H9 (cell line): ENCODE measurements at places on chromosomes 4 and X.

- no peak for DNase-seq
Observed at GRCh38 chr4:146176891-146177290, 1.4 kb downstream of the LSM6 start.

GRCh38 chr4:8552024-8552423, 28.2 kb upstream of the GPR78 start:
- DNase-seq: no peak

DNA sequence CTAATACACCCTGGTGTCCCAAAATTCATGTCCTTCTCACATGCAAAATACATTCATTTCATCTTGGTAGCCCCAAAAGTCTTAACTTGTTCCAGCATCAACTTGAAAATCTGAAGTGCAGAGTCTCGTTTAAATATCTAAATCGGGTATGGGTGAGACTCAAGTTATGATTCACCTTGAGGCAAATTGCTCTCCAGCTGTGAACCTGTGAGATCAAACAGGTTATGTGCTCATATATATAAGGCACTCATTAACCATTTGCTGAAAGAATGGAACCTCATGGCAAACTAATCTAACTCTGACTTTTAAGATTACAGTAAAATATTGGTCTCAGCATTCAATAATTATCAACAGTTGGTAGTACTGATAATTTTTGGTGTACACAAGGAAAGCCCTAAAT, 55.5 kb downstream of the PDLIM5 start:
- no peak for DNase-seq

DNA sequence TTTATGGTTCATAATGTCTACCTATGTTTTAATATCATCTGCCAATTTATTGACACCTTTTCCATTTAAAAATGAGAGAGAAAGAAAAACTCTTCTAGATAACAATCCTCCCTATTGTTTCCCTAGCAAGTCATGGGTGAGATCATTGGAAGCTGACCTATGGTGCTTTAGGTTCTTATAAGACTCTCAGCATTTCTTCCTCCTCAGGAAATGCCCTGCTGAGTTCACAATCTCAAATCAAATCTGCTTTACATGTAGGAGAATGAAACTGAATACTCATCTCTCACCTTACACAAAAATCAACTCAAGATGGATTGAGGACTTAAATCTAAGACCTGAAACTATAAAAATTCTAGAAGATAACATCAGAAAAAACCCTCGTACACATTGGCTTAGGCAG, 267.4 kb downstream of the RAPGEF2 start:
- DNase-seq: no peak

DNA sequence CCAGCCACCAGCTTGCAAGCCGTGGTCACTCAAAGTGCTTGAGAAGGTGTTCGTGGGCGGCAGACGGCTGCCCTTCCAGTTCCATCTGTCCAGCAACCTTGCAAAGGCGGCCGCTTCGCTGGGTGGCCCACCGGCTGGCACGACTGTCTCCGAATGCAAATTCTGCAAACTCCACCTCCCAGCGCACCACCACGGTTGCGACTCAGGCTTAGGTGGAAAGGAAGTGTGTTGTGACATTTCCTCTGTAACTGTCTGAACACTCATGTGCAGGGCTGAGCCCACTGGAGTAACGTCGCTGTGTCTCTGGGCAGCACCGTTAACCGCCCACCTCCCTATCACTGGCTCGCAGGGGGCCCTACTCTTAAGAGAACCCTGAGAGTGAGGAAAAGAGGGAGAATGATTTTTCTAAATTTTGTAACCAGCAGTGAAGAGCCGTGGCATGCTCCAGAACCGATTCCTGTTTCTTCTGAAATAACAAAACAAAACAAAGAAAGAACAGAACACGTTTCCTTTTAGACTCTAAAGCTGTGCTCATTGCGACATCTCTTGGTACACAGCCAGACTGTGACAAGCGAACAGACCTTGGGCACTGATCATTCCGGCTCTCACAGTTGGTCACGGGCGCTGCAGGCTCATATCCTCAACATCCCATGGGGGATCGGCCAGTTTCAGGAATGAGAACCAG, at the start of gene P2RY8:
Gene P2RY8, minus strand, starts transcription at position 155 of the 685 bp plus-strand sequence. CDS start 70,627 bp downstream, outside the sequence.
- DNase-seq: no peak

GRCh38 chrX:716136-716535, 85.5 kb downstream of the SHOX start:
- DNase-seq: no peak

DNA sequence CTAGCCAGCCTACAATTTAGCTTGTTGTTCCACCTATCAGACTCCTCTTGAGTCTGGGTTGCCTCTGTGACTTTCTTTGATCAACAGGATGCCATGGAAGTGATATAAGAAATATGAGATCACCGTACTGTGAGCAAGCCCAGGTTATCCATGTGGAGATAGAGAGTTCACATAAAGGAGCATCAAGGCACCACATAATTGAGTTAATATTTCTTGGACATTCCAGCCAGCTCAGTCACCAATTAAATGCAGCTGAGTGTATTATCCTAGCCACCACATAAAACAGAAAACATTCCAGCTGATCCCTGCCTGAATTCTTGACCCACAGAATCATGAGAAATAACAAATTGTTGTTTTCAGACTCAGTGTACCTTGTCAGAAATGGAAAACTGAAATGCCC, 253.6 kb downstream of the PPP1R2C start:
- no peak for DNase-seq

DNA sequence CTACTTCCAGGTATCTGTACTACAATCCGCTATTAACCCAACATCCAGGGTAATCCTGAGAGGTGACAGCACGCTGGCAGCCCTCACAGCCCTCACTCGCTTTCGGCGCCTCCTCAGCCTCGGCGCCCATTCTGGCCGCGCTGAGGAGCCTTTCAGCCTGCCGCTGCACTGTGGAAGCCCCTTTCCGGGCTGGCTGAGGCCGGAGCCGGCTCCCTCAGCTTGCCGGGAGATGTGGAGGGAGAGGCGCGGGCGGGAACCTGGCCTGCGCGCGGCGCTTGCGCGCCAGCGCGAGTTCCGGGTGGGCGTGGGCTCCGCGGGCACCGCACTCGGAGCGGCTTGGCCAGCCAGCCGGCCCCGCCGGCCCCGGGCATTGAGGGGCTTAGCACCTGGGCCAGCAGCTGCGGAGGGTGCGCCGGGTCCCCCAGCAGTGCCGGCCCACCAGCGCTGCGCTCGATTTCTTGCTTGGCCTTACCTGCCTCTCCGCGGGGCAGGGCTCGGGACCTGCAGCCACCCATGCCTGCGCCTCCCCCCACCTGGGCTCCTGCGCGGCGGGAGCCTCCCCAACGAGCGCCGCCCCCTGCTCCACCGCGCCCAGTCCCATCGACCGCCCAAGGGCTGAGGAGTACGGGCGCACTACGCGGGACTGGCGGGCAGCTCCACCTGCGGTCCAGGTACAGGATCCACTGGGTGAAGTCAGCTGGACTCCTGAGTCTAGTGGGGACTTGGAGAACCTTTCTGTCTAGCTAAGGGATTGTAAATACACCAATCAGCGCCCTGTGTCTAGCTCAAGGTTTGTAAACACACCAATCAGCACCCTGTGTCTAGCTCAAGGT, 87.3 kb downstream of the PRSS12 start:
- DNase-seq: peak; percentile 40

- no peak for DNase-seq
Observed at GRCh38 chr4:30281986-30282385, 438.2 kb upstream of the PCDH7 start.

- DNase-seq: no peak
Observed at GRCh38 chr4:148071009-148071408, 339.1 kb downstream of the ARHGAP10 start.

- DNase-seq: no peak
Observed at GRCh38 chrX:109622270-109622669, 2.7 kb downstream of the KCNE5 start.

GRCh38 chr4:156252358-156252921, 298.8 kb upstream of the CTSO start:
- DNase-seq: no peak

DNA sequence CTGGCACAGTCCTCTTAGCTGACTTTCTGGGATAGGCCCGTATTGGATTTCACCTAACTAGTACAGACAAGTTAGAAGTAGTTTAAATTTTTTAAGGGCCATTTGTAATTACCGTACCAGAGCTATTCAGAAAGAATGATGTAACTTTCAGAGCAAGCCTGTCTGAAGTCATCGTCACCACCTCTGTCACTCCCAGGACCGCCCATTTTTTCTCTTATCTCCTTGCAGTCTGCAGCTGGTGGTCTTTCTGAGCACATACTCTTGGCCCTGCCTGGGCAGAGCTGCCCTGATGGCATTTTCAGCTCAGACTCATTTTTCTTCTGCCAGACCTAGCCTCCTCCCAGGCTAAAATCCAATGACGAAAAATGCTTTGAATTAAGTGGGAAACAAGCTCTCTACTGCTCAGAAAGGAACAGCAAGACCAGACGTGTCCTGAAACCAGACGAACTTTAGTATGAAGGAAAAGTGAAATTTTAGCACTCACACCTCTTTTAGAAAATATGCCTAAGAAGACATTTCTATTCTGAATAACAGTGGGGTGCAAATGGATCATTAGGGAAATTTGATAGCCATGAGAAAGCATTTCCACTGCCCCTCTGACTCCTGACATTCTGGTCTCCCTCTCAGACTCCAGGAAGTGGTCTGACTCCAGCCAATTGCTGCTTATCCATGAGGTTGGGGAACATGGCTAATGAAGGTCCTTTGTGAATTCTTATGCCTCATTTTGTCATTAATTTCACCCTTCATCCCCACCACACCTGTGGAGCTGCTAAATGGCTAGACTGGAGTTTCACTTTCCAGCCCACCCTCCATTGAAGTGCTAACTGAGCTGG, 162.4 kb upstream of the GYPA start:
- DNase-seq: no peak

GRCh38 chr4:142846729-142847596, 862 bp upstream of the INPP4B start:
- DNase-seq: peak; percentile 70

- DNase-seq: no peak
Observed at GRCh38 chr4:157776930-157777528, 395.8 kb downstream of the GASK1B start.

DNA sequence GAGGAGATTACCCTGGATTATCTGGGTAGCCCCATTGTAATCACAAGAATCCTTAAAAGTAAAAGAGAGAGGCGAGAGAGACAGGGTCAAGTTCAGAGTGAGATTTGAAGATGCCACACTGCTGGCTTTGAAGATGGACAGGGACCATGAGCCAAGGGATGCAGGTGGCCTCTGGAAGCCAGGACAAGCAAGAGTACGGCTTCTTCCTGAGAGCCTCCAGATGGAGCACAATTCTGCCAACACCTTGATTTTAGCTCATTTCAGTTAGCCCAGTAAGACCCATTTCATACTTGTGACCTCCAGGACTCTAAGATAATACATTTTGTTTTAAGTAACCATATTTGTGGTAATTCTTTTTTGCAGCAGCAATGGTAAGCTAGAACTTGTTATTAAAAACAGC, 120.3 kb downstream of the GPM6A start:
- DNase-seq: no peak

- no peak for DNase-seq
Observed at GRCh38 chr4:188606635-188607034, 467.4 kb downstream of the TRIML1 start.

- DNase-seq: no peak
Observed at GRCh38 chr4:105560421-105560848, 8.0 kb downstream of the ARHGEF38 start.

DNA sequence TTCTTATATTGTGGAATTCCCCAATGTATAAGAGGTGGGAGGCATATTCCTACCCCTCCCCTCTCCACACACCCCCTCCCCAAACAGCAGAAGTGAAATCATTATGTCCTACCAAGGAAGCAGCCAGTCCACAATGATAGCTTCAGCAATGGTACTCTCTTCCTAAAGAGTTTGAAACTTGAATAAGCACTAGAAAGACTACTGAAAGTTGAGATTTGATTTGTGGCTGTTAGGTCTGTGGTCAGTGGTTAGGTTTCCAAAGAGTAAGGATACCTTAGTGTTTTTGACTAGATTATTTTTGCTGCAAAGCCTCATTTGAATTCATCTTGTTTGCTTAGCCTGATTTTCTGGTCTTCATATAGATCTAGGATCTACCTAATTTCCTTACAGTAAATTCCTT, 242.2 kb downstream of the DKK2 start:
- no peak for DNase-seq

DNA sequence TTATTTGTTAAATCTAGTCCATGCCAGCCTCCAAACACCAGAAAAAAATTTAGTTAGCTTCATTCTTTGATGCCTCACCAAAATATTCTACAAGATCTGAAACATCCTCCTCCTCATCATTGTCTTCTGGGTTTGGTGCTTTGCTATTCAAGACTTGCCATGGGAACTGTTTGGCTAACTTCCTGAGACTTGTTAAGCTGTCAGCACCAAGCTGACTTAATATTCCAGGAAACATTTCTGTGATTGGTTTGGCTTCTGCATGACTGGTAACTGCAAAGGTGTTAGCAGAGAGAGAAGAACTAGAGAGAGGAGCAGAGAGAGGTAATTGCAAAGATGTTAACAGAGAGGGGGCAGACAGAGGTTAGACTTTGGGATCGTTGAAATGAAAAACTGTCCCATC, 101.3 kb downstream of the PALLD start:
- DNase-seq: no peak

DNA sequence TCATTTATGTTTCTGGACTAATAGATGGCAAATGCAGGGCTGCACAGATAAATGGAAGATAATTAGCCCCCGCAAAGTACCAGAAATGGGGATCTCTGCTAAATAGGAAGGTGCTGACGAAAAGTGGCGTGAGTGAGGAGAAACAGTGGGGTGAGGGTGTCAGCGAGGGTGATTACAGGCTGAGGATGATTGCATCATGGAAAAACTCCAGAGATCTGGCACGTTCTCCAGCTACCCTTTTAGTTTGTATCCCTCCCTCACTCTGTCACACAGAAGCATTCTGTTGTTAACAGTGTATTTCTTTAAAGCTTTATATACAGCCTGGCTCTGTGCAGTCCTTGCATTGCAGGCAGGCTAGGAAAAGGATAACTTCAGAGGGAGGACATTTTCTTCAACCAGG, 309.6 kb upstream of the DDX53 start:
- DNase-seq: no peak

DNA sequence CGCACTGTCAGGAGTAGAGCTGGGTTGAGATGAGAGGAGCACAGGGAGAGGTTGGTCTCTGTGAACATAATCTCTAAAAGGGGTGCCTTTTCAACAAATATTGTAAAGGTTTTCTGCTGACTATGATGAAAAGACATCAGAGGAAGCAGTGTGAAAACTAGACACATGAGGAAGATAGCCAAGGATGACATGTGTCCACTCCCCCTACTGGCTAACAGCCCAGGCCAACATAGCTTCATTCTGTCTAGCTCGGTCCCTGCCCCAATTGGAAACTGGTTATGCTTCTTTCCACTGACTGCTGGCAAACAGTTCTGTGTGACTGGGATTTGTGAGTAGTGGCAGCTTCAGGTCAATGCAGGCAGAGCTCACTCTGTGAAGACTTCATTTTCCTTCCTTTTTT, 115.4 kb upstream of the ESX1 start:
- DNase-seq: peak; percentile 36

DNA sequence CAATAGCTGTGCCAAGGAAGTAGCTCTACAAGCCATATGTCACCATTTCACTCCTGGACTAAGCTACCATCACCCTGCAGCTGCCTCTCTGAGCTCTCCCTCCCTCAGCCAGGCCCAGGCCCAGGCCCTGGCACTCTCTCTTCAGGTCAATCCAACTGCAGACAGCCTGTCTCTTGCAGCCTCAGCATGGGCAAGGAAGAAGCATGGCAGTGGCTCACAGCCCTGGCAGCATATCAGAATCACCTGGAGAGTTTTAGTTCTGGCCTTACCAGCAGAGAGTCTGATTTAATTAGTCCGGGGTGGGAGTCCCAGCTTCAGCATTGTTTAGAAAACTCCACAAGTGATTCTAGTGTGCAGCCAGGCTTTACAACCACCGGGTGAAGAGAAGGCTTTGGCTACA, 31.5 kb downstream of the NALF2 start:
- DNase-seq: no peak
